ENCODE measurements at places on chromosomes 5 and 9.

- DNase-seq: no peak
Observed at GRCh38 chr9:129696944-129697655, 31.7 kb downstream of the PRRX2 start.

DNA sequence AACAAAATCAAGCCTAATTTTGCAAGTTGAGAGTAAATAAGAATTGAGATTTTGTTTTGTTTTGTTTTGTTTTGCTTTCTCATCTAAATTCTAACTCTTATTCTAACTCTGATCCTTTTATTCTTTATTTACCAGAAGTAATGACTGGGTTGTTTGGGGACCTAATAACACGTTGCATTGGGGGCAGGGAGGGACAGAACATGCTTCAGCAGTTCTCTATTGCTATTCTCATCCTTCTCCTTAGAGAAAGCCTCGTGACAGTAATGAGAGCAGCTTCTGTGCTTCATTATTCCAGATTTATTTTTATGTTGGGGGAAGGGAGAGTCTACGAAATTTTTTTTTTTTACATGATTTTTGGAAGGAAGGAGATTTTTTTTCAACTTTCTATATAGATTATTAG lies 21.1 kb downstream of the CPEB4 start:
- DNase-seq: no peak

GRCh38 chr9:133545494-133546286 lies 11.2 kb downstream of the ADAMTSL2 start:
- no peak for DNase-seq

GRCh38 chr5:141510850-141511601 lies 22.1 kb downstream of the PCDHGC5 start:
- no peak for DNase-seq

- DNase-seq: peak; percentile 94
Observed at GRCh38 chr9:126722252-126722921, 82.5 kb upstream of the ZBTB43 start.

- no peak for DNase-seq
Observed at GRCh38 chr5:157279605-157280239, 13.8 kb downstream of the CYFIP2 start.

DNA sequence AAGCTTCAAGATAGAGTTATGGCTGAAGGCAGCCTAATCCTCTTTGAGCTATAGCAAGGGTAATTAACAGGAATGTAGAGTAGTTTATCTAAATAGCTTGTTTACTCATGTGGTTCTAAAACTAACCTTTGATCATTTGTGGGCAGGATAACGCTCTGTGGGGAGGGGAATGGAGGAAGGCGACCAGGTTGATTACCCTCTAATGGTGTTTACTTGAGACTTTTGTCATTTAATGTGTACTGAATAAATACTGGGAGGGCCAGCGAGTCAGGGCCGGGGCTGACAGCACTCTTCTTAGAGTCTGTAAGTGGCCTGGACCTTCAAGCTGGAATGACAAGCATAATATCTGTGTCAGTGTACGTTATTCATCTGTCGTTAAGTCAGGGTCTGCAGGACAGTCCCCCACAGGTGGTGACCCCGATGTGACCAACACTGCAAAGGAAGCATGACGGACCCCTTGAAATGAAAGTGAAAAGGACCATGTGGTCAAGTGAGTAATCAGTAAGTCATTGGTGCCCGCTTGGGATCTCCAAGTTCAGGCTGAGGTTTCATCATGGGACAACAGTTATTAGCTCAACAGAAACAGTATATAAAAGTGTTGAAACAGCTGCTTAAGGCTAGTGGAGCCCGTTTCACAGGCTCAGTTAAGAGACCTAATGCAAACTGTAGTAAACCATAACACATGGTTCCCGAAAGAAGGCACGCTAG lies 162.6 kb downstream of the CPLANE1 start:
- no peak for DNase-seq

GRCh38 chr5:66247176-66247960 lies 103.3 kb downstream of the SREK1 start:
- no peak for DNase-seq
